ENCODE measurements at places on chromosomes 12 and 14.

DNA sequence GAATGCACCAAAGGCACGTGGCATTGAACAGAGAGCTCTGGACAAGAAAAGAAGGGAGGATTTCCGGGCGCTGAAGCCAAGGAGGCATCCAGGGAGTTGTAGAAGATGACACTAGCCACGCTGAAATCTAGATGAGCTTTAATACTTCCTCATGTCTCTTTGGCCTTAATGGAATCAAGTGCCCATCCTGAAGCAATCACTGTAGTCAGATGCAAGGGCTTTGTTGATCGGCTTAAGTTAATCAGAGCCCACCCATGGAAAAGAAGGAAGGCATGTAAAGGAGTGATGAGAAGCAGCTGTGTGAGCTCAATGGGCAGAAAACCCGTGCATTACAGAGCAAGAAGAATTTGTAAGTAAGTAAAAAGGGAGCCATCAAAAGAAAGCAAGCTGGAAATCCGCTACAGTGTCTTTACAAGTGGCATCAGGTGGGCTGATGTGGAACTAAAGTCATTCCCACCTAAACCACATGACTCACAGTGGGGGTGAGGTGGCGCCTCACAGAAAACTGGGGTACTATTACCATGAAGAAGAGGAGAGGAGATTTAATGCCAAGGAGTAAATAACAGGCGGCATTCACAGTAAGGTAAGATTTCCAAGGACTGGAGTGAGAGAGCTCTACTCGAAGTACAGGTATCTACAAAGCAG, 48.4 kb downstream of the NDUFA12 start:
- DNase-seq, result no peak

GRCh38 chr14:85042301-85042700, 487.6 kb upstream of the FLRT2 start:
- no peak for DNase-seq

- DNase-seq, result no peak
Observed at GRCh38 chr12:69898236-69898635, 73.2 kb downstream of the MYRFL start.

GRCh38 chr12:10652192-10652591, 21.7 kb downstream of the STYK1 start:
- no peak for DNase-seq

DNA sequence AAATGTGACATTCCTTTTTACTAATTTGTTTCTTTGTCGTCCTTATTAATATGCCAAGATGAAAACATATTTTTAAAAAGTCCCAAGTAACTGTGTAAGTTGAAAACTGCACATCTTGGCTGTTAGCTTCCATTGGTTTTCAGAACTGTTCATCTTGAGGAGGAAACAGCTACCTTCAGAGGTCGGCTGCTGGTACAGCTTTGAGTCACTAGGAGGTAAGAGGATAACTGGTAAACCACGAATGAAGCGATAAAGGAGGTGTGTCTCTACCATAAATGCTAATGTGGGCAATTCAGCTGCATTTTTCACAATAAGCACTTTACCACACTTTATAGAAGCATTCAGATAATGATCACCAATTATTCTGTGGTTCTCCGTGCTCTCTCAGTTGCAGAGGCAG, 137.5 kb upstream of the KRAS start:
- DNase-seq, result no peak
